ENCODE measurements at places on chromosomes 3 and 15. TPM values are rescaled to one million over a fixed set of nuclear protein-coding genes. Genes with fewer than 3 reads are reported as not detected.

GRCh38 chr15:85515212-85515611 is 134.8 kb downstream of the AKAP13 start:
- no peak for DNase-seq

- DNase-seq: no peak
These were observed 40.8 kb upstream of the ATP2B2 start for GRCh38 chr3:10546181-10546624.

- DNase-seq: no peak
These were observed 96.3 kb downstream of the IGSF11 start for GRCh38 chr3:118938183-118938961.

GRCh38 chr3:195069501-195070251 is 201.3 kb downstream of the XXYLT1 start:
- DNase-seq: no peak

DNA sequence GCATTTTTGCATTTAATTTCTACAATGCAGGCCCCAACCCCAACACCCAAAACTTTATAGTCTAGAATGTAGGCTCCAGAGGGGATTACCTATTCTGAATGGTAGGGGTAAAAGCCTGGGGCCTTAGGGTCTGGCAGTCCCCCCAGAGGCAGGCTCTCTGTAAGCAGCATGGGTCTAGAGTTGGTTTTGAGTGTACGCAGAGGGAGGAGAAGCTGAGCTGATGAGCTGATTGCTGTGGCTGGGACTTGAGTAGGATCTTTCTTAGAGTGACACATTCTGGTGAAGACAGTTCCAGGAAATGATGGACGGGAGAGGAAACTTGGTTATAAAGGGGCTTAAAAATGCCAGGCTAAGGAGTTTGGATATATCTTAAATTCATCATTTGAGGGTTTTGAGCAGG is 2.1 kb downstream of the LPP start:
- no peak for DNase-seq

- DNase-seq: no peak
These were observed 115.5 kb downstream of the GMNC start for GRCh38 chr3:190746986-190747385.

DNA sequence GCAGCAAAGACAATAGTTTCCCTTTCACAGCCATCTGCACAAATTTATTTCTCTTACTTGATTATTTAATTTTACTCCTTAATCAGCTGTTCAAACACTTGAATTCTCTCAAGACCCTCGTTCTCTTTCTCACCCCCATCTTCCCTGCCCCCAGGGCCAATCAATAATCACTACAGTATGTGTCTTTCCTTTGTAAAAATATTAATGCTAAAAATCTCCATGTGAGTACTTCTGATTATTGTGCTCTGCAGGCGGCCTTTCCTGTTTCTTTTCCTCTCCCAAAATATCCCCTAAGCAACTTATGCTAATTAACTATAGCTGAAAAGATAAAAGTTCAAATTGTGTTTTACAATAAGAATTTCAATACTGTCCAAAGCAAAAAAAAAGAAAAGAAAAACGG is 617.0 kb upstream of the CBLB start:
- DNase-seq: no peak

DNA sequence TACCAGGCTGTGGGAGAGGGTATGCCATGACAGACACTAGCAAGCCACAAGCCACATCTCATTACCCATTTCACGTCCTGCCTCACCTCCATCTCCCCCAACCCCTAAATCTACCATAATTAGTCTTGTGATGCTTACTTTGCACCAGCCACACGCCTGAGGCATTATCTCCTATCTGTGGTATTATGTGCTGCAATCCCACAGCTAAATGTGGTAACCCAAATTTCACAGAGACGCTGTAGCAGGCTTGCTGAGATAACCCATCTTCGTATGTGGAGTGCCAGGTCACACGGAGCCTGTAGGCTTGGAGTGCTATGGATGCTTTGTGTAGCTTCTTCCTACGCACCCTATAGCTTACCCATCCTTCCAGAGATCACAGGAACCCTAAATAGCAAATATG is 256.7 kb upstream of the KCNH8 start:
- no peak for DNase-seq

DNA sequence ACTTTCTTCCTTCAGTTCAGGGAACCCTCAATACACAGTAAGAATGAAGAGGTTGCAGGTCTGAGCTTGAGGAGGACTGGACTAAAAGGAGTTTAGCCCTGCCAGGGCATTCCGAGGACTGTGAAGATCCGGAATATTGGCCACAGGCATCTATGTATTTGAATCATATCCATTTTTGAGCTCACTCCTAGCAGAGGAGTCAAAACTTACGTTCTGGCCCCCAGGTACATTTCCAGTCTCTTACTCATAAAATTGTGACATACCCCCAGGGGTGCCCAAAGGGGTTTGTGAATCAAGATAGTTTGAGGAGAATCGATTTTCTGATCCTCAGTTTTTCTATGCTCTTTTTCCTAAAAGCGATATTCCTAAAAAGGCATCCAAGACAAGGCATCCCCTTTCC is 27.6 kb upstream of the SRP14 start:
- DNase-seq: no peak

GRCh38 chr3:101423984-101424888 is 88.8 kb downstream of the SENP7 start:
- DNase-seq: no peak

DNA sequence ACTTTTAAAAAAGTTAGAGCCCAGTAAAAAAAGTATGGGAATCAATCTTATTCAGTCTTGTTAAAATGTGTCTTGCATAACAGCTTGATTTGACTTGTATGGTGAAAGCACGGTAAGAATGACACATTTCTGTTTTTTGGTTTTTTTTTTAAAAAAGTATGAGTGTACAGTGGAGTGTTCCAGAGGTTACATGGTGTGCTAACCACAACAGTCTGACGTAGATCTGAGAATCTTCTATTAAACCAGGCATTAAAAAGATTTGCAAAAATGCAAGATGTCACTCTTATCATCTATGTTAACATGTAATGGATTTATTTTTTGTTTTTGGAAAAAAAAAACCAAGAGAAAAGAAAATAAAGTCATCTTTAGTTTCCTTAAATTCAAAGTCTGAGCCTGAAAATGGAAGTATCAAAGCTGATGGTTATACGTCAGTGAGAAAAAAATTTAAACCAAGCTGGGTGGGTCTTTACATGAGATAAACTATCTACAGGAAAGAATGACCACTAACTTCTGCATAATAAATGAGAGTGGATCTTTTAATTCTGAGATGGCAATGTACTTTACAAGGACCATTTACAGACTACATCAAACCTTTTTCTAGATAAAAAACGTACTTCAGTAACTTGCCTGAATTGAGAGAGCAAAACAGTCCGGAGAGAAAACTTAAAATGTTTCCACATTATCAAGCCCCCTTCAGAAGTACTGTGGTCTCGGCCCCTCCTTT is 1.6 kb downstream of the GABPB1 start:
- DNase-seq: peak; percentile 43

GRCh38 chr15:39744334-39745103 is 38.1 kb downstream of the FSIP1 start:
- DNase-seq: no peak

- DNase-seq: no peak
These were observed 561.7 kb upstream of the SGO1 start for GRCh38 chr3:20747741-20748140.

- DNase-seq: no peak
These were observed 300.4 kb upstream of the RASGRP1 start for GRCh38 chr15:38864827-38865581.

DNA sequence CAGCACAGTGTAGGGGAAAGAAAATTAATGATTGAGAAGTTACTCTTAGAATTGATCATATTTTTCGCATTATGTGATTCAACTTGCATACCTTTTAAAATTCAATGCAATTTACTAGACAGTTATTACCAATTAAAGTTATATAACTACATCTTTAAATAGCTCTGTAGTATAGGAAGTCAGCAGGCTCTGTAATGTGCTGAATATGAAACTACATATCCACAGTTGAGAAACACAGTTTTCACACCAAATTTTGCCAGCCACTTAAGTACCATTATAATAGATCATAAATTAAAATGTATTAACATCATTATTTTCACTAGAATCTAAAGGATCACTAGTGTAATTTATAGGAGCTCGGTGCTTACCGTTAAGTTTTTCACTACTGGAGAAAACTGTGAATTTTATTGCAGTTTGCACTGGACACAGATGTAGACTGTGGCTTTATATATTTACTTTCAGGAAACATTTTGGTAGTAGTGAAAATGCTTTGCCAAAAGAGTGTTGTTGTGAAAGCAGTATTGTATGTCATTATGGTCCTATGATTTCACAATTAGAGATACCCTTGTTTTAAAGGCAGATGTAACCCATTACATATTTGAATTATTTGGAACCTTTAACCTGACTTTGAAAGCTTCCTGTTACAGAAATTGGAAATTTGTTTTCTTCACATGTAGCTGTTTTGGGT is 113.6 kb downstream of the PLCL2 start:
- no peak for DNase-seq

- no peak for DNase-seq
These were observed 35.1 kb downstream of the SLMAP start for GRCh38 chr3:57791245-57791644.

GRCh38 chr15:67855842-67856241 is 16.0 kb upstream of the RNU6-1 start:
- DNase-seq: no peak

DNA sequence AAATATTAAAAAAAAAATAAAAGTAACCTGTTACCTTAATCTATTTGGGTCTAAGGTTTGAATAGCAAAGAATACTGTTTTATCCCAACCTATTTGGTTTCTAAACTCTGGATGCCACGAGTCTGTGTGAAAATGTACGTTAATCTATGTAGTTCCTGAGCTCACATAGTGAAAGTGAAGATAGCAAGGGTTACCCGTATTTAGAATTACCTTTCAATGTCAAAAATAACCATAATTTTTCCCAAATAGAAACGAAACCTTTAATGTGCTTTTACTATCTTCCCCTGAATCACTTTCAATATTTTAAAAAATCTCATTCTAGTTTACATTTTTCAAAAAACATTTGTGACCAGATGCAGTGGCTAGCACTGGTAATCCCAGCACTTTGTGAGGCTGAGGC is 5.8 kb upstream of the USP50 start:
- no peak for DNase-seq

- DNase-seq: no peak
These were observed 4.5 kb downstream of the PLXNB1 start for GRCh38 chr3:48425281-48425812.

- DNase-seq: no peak
These were observed 53.5 kb downstream of the MSL2 start for GRCh38 chr3:136142592-136142991.

DNA sequence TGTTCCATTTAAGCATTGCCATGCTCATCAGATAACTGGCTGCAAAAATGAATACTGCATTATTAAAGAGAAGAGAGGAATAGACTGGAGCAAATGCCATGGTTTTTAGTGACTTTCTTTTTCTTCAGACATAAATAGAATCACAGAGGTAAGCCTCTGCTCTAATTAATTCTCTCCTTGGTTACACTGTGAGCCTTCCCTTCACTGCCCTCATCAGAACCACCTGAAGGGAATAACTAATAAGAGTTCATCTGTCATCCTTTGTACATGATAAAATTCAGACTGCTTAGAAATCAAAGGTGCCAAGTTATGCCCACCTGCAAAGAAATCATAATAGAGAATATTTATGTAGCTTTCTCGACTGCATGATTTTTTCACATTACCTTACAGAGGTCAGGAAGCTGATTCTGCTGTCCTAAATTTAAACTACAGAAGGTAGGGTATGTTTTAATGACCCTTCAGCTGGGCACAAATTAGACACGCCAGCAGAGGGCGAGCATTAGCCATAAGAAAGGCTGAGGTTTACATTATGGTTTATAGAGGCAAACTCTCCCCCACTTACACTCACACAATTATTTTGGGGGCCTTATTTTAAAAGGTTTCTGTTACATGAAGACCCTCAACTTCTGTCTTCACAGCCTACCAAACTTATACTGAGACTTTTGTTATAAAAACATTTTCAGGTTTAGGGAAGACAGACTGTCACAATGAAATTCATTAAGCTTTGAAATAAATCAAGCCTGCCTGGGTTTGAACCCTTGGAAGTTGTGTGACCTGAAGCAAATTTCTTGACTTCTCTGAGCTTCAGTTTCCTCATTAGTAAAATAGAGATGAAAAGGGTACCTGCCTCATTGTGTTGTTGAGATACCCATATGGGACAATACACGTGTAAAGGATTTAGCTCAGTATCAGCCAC is 15.3 kb upstream of the UNC13C start:
- peak; percentile 29 for DNase-seq

GRCh38 chr3:192896208-192896607 is 21.4 kb downstream of the MB21D2 start:
- no peak for DNase-seq

DNA sequence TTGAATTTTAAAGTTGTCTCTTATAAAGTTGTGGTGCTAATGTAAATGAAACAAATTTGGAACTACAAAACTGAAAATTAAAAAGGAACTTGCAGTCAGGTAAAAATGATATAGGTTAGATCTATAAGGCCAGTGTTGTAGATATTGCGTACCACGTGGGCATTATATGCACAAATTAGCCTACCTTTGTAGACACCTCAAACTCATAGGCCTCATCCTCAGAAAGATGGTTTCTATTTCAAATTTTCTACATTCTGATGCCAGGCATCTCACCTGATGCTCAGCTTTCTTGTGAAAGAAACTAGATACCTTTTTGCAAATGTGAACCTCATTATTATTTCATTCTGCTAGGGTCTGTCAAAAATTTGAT is 25.6 kb downstream of the TMEM207 start:
- DNase-seq: no peak

DNA sequence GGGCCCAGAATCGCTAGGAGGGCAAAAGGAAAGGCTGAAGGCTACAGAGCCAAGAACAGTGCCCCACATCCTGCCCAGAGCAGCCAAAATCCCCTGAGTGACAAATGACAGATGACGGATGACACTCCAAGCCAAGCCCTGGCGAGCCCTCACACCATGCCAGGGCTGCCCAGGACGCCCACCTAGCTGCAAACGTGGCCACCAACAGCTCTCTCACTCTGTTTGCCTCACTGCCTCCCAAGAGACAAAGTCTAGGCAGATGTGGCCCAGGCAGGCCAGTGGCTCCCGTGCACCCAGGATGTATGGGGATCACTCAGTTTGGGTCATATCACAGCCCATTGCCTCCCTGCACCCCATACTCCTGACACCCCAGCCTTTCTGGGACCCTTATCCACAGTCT is 270.1 kb upstream of the NSMCE3 start:
- no peak for DNase-seq

DNA sequence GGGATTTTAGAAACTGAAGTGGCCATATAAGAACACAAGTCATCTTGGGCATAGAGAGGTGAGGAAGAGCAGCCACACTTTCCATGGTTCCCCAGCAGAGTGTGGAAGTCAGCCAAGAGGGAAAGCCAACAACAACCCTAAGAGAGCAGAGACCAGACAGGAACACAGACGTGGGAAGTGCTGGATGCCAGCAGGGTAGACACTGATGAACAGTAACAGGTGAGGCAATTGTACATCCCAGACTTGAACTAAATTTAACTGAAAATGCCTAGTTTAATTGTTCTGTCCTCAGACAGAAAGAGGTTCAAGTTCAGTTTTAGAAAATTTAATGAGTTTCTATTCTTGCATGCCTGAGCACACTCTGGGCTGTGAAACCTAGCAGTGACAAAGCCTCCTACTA is 212.1 kb downstream of the ATP8B4 start:
- DNase-seq: no peak

Gene DNASE1L3
- polyA plus RNA-seq: 9.2 TPM

Gene CCDC39
- 9.8 TPM for polyA plus RNA-seq

Gene PIF1
- polyA plus RNA-seq: 17.9 TPM

Gene RTP4
- 0.70 TPM for polyA plus RNA-seq

Gene OR5K2
- polyA plus RNA-seq: 1.2 TPM

Gene NXPE3
- polyA plus RNA-seq: 7.7 TPM

Gene MRPS22
- 68.8 TPM for polyA plus RNA-seq

Gene WWTR1
- 102 TPM for polyA plus RNA-seq

Gene FBXW12
- polyA plus RNA-seq: 0.73 TPM

Gene CD96
- polyA plus RNA-seq: 2.0 TPM

Gene CYP1A2
- 0.18 TPM for polyA plus RNA-seq

Gene FBXL22
- 1.7 TPM for polyA plus RNA-seq
